ENCODE measurements at places on chromosomes 5 and 9.

- no peak for DNase-seq
Observed at GRCh38 chr5:14343376-14343775, 200.2 kb downstream of the TRIO start.

DNA sequence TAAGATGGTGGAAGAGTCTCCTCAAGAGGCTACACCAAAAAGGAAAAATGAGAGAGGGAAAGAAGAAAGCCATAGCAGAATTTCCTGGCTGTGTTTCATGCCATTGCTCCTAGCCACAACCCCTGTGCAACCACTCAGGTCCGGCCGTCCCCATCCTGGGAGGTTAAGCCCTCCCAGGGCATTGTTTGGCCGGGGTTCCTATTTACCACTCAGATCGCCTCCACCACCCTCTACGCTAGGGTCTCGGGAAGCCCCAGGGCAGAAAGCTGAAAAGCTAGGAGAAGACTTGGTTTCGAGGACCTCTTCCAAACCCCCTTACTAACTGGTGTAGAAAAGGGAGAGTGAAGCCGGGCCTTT is 715 bp downstream of the RC3H2 start:
- no peak for DNase-seq

DNA sequence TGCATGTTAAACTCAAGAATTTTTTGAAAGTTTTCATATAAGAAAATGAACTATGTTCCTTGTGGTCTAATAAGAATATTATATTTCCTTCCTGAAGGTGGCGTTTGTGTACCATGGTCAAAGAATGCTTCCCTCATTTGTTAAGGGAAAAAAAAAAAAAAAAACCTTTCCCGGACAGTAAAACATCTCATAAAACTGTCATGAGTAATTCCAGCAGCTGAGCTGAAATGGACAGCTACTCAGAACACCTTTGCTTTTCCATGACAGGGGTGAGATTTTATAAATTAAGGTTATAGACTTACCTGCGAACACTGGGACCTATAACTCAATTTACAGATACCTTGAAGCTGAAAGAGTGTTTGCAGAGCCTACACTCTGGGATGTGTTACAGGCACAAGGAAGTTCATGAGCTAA is 113.2 kb upstream of the RANBP3L start:
- peak; percentile 39 for DNase-seq

GRCh38 chr5:34020726-34021125 is 12.9 kb upstream of the AMACR start:
- no peak for DNase-seq

DNA sequence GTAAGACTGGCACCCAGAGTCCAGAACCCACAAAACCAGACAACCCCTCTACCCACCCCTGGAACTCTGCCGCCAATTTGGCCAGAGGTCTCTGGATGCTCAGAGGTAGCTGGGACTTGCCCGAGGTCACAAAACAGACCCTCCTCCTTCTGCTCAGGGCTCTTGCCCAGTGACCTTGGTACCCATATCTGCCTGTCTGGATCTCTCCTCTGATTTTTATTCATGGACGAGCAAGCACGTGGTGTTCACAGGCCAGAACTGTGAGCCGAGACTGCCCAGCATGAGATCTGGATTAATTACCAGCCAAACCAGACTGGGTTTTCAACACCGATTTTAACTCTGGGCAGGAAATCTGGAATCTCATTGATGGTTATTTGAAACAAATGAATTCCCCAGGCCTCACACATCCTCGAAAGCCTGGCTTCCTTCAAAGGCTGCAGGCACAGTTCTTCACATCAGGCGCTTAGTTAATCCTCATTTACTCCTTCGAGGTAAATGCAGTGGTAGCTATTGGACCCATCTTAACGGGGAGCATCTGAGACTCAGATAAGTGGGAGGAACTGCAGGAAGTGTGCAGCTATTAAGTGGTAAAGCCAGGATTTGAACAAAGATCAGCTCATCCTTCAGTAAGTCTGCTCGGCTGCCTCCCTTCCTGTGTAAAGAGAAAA is 21.4 kb downstream of the COL27A1 start:
- no peak for DNase-seq

- no peak for DNase-seq
Observed at GRCh38 chr9:72592502-72593403, 71.3 kb downstream of the TMC1 start.

DNA sequence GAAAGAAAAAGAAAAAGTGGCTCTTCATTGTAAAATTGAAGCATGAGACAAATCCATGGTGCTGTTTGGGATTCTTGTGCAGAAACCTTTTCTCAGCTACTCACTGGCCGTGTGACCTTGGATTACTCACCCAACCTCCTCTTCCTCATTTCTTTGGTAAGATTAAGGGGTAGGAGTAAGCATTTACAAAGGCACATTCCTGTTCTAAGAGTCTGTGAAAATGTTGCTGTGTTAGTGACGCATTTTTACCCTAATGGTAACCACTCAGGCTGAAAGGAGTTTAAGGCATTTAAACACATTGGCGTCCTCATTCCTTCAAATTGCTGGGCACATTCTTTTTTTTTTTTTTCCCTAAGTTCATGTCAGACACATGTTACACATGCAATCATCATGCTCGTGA is 4.3 kb downstream of the RAI14 start:
- DNase-seq: peak; percentile 77

DNA sequence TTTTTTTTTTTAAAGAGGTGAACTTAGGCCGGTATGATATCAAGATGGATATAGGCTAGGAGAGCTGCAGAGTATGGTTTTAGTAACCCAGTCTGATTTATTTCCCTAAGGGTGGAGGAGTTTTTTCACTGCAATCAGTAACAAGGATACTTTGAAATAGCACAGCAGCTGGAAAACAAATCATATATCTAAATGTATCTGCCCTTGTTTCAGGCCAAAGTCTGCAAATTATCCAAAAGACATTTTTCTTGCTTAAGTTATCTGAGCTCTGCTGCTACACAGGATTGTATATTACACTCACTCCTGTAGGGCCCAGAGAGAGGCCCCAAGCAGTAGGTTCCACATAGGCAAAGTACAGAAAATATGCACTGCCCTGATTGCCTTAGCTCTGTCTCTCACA is 222.4 kb downstream of the NTRK2 start:
- DNase-seq: no peak

- DNase-seq: no peak
Observed at GRCh38 chr9:6545017-6545691, 100.4 kb downstream of the GLDC start.

- no peak for DNase-seq
Observed at GRCh38 chr5:170334626-170335025, 37.0 kb upstream of the LCP2 start.

- DNase-seq: no peak
Observed at GRCh38 chr9:37876376-37876775, 27.6 kb downstream of the SLC25A51 start.

- DNase-seq: no peak
Observed at GRCh38 chr5:109905906-109906305, 216.2 kb downstream of the MAN2A1 start.

GRCh38 chr9:81549500-81550206 is 139.7 kb downstream of the TLE1 start:
- DNase-seq: no peak

GRCh38 chr9:93620041-93620506 is 43.7 kb downstream of the PHF2 start:
- DNase-seq: no peak

DNA sequence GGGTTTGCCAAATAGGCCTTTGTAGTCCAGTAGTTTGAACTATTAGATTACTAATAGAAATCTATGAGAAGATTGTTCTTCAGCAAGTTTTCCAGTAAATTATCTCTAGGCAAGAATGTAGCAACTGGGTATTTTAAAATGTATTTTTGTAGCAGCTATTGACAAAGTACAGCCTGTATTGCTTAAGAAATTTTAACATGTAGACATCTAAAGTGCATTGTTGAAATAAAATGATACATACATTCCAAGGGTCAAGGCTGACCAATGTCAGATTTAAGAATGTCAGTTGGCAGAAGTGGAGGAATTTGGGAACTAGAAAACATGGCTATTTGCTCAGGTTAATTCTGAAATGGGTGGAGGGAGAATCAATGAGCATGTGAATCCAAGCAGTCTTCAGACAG is 57.5 kb upstream of the ZSWIM6 start:
- no peak for DNase-seq

DNA sequence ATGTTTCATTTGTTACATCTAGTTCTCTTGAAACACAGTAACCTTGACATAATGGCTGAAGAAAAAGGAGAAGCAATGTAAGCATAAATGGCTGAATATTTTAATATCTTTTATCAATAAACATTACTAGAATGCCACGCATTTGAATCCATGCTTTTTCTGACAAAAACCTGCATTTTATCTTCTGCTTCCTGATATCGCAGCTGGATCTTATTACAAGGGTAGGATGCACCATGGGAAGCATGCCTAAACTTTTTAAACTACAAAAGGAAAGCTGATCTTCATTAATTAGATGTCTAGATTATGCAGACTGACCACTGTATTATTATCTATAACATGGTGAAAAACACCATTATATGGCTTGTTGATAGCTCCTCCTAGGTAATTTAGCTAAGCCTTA is 156.6 kb downstream of the SLF1 start:
- DNase-seq: no peak

GRCh38 chr9:12774861-12775678 is at the start of gene LURAP1L:
Gene LURAP1L (plus strand): TSS chr9:12775020. CDS start chr9:12775716, 696 bp downstream.
- peak; percentile 39 for DNase-seq

DNA sequence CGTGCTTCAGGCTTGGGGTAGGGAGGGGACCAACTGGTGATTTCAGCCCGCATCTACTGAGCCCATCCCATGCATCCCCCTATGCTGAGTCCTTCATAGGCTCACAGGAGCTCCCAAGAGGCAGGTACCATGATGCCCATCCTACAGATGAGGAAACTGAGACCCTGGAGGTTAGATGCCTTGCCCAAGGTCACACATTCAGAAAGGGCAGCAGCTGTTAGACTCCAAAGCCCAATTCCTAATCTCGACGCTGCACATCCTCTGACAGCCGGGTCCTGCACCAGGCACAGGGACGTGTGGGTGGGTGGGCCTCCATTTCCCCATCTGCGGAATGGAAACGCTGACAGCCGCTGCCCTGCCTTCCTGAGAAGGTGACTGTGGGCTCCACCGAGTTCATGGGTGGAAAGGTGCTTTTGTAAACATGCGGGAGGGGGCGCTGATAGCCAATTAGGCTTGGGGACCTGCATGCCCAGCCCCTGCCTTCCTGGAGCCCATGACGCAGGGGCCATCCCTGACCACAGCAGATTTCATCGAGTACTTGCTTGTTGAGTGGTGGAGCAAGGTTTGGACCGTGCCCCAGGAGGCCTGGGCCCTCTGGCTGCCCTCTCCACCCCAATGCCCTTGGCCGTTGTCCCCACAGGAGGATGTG is 2.2 kb downstream of the DNM1 start:
- DNase-seq: no peak

DNA sequence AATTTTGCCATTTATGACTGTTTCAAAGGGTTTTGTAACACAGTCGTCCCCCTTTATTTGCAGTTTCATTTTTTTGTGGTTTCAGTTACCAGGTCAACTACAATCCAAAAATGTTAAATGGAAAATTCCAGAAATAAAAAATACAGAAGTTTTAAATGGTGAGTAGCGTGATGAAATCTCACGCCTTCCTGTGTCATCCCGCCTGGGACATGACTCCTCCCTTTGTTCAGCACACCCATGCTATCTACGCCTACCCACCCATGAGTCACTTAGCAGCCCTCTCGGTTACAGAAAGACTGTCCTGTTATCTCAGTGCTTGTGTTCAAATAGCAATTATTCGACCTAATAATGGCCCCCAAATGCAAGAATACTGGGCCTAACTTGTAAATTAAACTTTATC is 765.3 kb upstream of the ADAMTS16 start:
- DNase-seq: no peak

- DNase-seq: peak; percentile 54
Observed at GRCh38 chr5:107893642-107894041, 222.9 kb upstream of the EFNA5 start.

- no peak for DNase-seq
Observed at GRCh38 chr5:172371684-172372083, 82.6 kb downstream of the SH3PXD2B start.

GRCh38 chr5:140207250-140207964 is 32.4 kb downstream of the CYSTM1 start:
- no peak for DNase-seq

GRCh38 chr9:35816708-35817107 is 1.9 kb upstream of the HINT2 start:
- no peak for DNase-seq

- DNase-seq: no peak
Observed at GRCh38 chr9:136533775-136534157, 12.1 kb downstream of the NOTCH1 start.

DNA sequence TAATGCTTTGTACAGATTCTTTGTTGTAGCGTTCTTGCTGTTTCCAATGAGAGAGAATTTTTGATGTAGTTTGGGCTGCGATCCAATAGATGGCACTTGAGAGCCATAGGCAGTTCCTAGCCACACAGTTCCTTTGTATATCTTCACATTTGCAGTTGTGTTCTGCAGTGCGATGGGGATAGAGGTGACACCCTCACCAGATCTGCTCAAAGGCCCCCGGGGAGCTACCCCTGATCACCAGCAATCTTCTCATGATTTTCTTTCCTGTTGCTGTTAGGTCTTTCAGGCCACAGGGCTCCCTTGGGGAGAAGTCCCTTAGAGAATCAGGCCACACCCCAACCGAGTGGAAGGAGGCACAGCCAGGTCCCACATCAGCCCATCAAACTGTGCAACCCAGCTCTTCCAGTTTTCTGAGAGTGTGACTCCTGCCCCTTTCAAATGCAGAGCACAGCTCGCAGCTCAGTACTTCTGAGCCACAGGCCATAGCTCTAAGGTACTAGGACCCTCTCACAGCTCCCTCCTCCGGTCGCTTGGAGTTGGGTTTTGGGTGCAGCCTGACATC is 353.7 kb downstream of the SLCO4C1 start:
- no peak for DNase-seq

- no peak for DNase-seq
Observed at GRCh38 chr9:10242255-10242654, 370.5 kb downstream of the PTPRD start.

GRCh38 chr9:22244139-22245011 is 202.2 kb upstream of the DMRTA1 start:
- DNase-seq: no peak

- peak; percentile 98 for DNase-seq
Observed at GRCh38 chr9:8224381-8224801, 424.8 kb upstream of the DMAC1 start.

Measured in fibroblast of skin of left quadriceps (primary cell).